Bone marrow (tissue), 2 donors: ENCODE measurements at places on chromosomes 6 and 20.

DNA sequence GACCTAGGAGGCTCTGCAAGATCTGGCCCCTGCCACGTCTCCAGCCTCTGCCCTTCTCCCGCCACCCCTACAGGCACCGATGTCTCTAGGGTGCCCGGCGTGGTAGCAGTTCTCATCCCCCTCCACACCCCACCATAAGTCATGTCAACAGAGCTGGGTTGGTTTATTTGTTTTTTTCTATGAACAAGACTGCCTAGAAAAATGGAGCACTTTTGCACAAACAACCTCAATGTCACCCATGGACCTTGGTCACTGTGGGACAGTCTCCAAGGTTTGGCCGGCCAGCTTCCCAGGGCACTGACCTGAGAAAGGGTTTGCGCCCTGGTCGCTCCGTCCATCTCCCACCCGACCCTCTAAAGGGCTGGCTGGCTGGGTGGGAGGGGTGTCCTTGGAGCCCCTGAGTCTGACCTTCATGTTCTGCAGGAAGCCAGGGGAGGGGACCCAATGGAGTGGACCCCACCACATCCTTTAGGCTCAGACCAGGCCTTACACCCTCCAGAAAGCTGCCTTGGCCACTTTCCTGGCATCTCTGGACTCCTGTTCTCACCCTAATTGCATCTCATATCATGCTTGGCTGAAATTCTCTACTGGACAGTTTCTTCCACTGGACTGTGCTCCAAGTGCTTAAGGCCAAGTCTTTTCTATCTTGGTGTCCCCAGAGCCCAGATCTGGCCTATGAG is 104.8 kb upstream of the PTPN1 start:
- DNase-seq: no peak

DNA sequence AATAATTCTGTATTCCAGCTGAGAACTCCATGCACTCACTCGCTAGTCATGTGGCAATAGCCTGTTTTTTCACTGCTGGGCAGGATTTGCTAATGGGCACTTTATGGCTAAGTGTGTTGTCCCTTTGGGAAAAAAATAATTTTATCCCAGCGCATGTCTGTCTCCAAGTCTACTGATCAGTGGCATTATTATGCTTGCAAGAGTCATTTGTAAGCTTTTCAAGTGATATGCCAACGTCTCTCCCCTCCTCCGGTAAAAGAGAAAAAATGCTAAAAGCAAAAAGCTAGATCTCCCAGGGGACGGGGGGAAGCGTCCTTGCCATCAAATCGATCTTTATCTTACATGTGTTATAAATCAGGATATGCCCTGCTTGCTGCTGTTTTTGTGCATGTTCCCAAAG is 407.7 kb downstream of the CDH26 start:
- no peak for DNase-seq

- no peak for DNase-seq
These were observed 11.5 kb downstream of the ATP9A start for GRCh38 chr20:51756653-51757052.

- DNase-seq: no peak
These were observed 6.9 kb upstream of the PHACTR1 start for GRCh38 chr6:12709556-12710232.

- no peak for DNase-seq
These were observed 8.6 kb upstream of the GABBR1 start for GRCh38 chr6:29641430-29642148.

GRCh38 chr20:17395729-17396128 is 135.4 kb downstream of the BFSP1 start:
- DNase-seq: no peak

DNA sequence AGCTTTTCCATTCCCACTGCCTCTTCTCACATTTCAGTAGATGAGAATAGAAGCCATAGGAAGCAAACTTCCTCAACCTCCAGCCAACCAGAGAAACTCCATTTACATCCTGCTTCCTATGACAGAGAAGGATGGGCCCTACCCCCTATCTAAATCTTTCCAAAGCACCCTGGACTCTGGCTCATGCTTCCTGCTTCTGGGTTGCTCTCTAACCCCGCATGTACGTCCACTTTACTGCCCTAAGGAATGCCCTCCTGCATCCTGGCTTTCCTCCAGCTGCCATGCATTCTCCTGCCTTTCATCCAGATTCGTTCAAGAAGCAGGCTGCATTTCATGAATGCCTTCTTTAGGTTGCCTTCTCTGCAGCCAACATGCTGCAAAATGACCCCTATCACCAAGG is 91.9 kb downstream of the FAM217A start:
- DNase-seq: no peak

GRCh38 chr20:13464702-13465101 is 174.0 kb downstream of the TASP1 start:
- DNase-seq: no peak

DNA sequence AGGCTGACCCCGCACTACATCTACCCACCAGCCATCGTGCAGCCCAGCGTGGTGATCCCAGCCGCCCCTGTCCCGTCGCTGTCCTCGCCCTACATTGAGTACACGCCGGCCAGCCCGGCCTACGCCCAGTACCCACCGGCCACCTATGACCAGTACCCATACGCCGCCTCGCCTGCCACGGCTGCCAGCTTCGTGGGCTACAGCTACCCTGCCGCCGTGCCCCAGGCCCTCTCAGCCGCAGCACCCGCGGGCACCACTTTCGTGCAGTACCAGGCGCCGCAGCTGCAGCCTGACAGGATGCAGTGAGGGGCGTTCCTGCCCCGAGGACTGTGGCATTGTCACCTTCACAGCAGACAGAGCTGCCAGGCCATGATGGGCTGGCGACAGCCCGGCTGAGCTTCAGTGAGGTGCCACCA is 16.4 kb downstream of the RBM38 start:
- no peak for DNase-seq

DNA sequence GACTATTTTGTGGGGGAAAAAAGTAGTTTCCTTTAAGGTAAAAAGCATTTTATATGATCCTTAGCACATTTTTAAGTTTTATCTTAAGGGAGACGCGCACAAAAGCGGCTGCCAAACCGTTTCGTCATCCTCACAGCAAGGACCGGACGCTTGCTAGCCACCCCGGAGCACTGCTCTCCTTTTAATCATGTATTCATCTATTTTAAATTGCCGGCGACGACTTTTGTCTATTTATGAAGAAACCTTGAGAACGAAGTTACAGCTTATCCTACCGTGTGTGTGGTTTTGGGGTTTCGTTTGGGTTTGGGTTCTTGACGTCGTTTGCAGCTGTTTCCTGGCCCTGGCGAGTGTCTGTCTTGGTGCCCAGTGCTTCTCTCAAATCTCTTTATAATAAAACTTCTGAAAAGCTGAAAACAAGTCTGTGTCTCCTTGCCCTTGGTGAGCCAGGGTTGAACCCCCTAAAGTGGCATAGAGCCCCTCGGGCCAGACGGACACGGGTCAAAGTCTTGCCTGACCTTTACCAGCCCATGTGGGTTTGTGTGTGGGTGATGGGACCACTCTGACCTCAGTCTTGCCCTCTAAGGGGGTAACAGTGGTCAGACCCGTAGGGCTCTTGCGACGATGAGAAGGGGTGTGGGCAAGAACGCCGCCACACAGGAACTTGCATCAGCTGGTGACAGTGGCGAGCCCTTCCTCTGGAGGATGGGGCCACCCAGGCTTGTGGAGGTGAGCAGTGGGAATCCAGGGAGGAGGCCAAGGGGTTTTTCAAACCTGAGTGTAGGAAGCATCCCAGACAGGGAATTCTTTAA is 117.6 kb downstream of the JPH2 start:
- no peak for DNase-seq

DNA sequence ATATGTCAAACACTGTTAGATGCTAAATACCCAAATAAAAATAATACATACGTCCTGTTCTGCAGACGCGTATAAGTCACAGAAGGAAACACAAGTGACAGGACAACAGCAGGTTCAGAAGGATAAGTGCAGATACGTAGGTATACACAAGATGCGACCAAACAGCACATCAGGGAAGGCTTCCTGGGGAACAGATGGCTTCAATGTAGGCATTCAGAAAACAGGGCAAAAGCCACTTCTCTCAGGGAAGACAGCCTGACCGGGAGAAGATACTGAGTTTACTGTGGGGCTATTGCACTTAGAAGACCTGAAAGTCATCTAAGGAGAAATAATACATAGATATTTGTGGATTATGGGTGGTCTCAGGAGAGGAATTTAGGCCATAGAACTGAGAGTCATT is 1.9 kb downstream of the HLA-DPA1 start:
- DNase-seq: no peak

- DNase-seq: no peak
These were observed 238.2 kb upstream of the NOX3 start for GRCh38 chr6:155693573-155694418.

DNA sequence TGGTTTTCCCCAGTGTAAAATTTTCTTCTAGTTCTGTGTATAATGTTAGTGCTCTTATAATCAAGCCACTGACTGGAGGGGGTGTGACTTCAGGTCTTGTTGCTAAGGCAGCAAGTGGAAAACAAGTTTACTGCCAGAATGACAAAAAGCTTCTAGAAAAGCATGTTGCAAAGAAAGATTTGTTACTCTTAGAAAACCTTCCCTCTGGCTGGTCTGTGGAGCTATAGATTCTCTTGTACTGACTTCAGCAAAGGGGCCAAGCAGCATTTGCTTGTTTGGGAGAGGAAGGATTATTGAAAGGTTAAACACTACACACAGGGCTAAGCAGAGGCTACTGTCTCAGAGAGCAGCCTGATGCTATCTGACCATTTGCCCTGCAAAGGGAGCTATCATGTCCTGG is 288.8 kb downstream of the BTBD9 start:
- DNase-seq: no peak

GRCh38 chr6:115969930-115970273 is 90.8 kb downstream of the FRK start:
- no peak for DNase-seq

GRCh38 chr6:105759946-105760345 is 326.2 kb upstream of the PRDM1 start:
- DNase-seq: no peak

GRCh38 chr6:160520043-160520904 is 143.8 kb downstream of the LPA start:
- peak; percentile 31 for DNase-seq

DNA sequence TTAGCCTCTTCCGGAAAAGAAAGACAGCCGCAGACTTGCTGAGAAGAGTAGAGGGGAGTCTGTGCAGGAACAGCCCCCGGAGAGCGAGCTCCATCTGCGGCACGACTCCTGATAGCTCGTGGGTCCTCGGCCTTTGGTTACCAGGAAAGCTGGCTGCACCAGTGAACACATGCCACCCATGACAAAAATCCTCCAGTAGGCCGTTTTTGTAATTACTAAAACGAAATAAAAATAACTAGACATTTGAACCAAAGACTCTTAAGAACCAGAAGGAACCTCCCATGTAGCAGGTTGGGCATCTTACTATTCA is 42.2 kb downstream of the RAMACL start:
- DNase-seq: no peak

DNA sequence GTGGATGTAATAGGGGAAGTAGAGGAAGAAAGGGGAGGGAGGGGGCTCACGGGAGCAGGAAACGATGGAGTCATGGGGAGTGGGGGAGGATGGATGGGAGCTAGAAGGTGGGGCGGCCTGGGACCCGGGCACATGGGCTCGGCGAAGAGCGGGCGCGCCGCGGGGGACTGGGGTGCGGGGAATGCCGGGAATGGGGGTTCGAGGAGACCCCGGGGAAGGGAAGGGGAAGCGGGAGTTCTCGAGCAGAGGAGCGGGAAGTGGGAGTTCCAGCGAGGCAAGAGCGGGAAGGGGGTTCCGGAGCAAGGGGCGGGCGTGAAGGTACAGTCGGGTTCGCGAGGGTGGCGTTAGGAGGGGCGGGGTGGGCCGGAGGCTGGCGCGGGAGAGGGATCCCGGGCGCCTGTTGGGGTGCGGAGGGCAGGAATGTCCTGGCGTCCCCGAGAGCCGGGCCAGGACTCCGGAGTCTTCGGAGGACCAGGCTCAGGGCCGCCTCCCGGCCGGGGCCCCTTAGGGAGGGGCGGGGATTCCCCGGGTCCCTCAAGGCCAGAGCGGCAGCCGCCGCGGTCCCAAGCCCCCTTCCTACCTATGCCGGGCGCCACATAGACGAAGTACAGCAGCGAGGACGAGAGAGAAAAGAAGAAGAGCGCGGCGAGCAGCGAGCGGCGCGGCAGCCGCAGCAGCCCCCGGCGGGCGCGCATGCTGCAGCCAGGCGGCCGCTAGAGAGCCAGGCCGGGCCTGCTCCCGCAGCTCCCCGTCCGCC is 504 bp downstream of the B4GALT5 start:
- peak; percentile 19 for DNase-seq

DNA sequence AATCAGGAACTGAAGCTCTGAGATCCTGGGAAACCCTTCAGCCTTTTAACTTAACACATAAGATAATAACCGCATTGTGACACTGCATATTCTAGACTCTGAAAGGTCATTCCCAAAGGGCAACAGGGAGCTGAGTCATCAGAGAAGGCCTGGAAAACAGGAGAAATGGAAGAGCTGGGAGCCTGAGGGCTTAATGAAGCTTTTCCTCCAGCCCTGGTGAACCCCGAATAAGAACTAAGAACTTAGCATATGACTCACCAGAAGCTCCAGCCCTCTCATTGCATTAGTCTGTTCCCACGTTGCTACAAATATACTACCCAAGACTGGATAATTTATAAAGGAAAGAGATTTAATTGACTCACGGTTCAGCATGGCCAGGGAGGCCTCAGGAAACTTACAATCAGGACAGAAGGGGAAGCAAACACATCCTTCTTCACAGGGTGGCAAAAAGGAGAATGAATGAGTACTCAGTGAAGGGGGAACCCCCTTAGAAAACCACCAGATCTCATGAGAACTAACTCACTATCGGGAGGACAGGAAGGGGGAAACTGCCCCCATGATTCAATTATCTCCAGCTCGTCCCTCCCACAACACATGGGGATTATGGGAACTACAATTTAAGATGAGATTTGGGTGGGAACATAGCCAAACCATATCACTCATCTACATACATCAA is 648.5 kb downstream of the TFAP2A start:
- no peak for DNase-seq

- no peak for DNase-seq
These were observed 277.3 kb upstream of the CHD6 start for GRCh38 chr20:41895241-41896032.

DNA sequence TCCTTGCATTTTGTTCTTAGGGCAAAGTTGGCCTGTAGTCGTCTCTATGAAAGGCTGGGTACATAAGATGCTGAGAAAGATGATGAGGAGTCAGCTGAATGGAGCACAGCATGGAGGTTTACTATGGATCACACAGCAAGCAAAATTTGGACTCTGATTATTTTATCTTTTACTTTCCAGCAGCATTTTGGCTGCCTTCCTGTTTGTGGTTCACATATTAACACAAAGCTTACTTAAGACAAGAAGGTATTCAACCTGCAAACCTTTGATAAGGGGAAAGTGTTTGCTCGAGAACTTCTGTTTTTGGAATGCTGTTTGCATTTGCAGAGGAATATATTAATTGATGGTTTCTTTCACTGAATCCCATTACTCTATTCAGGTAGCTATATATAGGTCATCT is 103.1 kb upstream of the ENPP5 start:
- no peak for DNase-seq

DNA sequence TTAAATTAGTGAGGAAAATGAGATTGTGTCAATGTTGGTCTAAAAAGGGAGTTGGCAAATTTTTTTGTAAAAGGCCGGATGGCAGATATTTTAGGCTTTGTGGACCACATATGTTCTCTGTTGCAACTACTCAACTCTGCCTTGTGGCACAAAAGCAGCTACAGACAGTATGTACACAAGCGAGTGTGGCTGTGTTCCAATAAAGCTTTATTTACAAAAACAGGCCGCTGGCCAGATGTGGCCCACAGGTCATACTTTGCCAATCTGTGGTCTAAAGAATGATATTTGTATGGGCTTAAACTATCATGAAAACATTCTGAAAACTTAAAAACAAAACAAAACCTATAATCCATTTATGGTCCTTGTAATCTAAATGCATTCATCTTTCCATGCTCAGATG is 228.3 kb downstream of the CLIC5 start:
- no peak for DNase-seq

GRCh38 chr6:52491203-52492069 is 71.3 kb downstream of the EFHC1 start:
- DNase-seq: no peak
